Chondrocyte (in vitro differentiated cells): ENCODE measurements at places on chromosomes 5 and 9.

DNA sequence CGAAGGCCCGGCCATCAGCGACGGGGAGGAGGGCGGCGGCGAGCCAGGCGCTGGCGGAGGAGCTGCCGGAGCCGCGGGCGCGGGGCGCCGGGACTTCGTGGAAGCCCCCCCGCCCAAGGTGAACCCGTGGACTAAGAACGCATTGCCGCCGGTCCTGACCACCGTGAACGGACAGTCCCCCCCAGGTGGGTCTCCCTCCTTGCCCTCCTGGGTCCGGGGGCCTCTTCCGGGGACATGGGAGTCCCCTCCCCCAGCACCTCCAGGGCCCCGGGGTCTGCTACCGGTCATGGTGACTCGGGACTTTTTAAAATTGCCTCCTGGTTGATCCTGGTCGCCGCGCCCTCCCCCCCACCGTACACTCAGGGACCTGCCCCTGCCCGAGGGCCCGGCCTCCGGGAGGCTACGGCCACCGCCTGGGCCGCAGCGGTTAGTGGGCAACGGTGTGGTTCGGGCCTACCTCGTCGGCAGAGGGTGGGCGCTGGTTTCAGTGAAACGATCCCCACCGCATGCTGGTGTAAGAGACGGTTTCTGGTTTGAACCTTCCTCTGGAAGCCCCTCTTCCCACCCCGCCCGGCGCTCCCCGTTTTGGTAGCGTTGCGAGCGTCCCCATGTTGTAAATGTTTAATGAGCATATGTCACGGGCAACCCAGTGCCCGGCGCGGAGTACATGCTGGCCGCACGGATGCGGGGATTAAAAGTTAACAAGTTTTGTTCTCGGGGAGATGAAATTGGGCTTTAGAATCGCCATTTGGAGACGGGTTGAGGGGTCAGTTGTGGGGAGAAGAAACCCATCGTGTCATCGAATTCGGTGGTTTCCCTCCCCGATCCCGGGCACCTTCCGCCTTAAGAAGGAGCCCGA, 1.1 kb downstream of the LARP1 start:
- no peak for DNase-seq

- no peak for DNase-seq
Observed at GRCh38 chr5:125367702-125368101, 621.3 kb upstream of the ZNF608 start.

GRCh38 chr9:22240619-22241018, 206.0 kb upstream of the DMRTA1 start:
- no peak for DNase-seq

GRCh38 chr9:113416149-113416721, 5.7 kb downstream of the C9orf43 start:
- DNase-seq: no peak

DNA sequence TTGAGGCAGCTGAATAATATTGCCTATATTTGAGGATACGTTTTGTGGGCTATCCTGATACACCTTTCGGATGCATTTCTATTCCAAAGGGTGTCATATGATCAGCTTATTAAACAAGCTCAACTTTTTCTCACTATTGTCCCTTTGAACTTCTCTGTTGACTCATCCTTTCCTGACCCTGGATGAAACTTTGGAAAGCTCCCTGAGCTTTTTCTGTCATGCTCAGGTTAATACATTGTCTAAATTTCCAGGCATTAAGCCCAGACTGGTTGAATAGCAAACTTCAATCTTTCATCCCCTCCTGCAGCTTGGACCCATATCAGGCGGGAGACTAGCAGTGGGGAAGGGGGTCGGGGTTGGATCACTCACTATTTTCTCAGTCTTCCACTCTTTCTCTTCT, 104.9 kb upstream of the PTPN3 start:
- no peak for DNase-seq

DNA sequence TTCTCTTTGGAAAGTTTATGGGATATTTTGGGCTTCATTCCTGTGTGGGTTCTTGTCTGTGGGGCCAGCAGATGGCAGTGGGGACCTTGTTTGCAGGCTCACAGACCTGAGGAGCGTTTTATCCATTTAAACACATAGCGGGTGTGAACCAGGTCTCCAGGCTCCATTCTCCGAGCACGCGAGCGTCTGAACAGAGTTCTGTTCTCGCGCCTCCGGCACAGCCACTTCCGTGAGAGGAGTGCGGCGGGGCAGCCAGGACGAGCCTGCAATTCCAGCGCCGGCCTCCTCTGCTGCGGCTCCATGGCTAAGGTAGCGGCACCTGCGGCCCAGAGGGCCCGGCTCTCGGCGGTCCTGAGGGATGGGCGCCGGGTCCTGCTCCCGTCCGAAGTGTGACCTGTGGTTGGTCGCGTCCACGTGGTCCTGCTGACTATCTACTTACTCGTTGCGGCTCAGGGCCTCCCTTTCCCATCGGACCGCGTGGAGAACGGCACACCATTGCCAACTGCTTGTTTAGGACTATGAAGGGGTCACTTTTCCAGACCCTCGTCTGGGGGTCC, 7.3 kb downstream of the NRARP start:
- DNase-seq: no peak

GRCh38 chr9:107213561-107214028, 69.5 kb upstream of the RAD23B start:
- no peak for DNase-seq

DNA sequence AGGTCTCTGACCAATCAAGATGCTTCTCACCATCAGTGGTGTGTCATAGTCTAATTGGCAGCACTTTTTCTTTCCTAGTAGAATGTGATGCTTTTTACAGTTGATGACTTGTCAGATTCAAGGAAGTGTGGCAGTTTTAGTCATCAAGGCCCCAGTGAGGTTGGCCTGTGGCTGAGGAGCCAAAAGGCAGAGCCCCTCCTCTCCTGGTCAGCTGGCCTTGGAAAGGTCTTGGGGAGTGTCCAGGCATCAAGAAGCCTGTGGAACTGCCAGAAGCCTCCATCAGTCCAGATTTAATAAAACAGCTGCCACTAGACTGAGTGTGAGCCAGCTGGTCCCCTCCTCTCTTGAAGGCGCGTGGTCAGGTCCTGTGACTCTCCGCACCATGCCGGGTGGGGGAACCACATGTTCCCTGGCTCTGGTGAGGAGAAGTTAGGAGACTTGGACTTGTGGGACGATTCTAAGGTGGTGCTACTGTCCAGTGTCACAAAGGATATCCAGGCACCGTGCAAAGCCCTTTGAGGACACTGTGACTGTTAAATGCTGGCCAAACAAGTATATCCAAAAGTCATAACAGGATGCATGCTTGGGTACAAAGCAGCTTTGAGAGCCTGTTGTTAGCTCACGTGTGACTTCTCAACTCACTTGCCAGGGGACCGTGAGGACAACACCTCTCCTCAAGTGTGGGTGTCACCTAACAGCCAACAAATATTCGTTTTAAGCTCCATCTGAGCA, 6.1 kb upstream of the ANGPTL2 start:
- DNase-seq: no peak

DNA sequence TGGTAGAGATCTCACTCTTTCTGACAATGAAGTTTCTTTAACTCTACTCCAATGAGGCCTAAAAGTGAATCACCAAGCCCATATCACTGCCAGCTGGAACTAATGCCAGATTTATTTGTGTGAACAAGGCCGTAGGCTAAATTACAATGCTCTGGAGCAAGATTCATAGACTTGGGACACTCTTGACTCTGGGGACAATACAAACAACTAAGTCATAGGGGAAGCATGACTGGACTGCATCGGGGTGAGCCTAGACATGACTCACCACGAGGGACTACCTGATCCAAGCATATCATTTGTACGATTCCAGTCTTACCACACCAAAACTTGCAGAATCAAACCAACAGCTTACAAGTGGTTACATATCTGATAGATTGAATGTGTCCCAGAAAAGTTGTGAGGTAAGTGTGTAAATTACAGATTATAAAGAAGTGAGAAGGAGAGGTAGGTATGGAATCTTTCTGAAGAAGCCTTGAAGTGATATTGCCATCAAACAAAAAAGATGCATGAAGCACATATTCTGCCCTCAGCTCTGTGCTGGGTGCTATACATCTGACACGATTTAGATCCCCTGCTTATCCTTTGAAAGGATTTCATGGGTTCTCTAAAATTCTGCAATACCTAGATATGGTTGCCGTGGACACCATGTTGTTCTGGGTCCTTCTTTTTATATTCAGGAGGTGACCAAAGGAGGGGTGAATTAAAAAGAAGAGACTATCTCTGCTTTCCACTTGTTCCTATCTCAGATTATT, 199.3 kb upstream of the PDE4D start:
- no peak for DNase-seq

- DNase-seq: no peak
Observed at GRCh38 chr5:122297587-122298298, 14.3 kb upstream of the SNCAIP start.

GRCh38 chr9:72044095-72044494, 16.3 kb downstream of the C9orf57 start:
- no peak for DNase-seq

- DNase-seq: no peak
Observed at GRCh38 chr5:31453522-31453921, 78.4 kb downstream of the DROSHA start.

- no peak for DNase-seq
Observed at GRCh38 chr5:72507231-72507906, at the start of gene ZNF366. Gene ZNF366, minus strand, starts transcription at chr5:72507410. Its CDS starts 45,914 bp downstream, at chr5:72461496.

DNA sequence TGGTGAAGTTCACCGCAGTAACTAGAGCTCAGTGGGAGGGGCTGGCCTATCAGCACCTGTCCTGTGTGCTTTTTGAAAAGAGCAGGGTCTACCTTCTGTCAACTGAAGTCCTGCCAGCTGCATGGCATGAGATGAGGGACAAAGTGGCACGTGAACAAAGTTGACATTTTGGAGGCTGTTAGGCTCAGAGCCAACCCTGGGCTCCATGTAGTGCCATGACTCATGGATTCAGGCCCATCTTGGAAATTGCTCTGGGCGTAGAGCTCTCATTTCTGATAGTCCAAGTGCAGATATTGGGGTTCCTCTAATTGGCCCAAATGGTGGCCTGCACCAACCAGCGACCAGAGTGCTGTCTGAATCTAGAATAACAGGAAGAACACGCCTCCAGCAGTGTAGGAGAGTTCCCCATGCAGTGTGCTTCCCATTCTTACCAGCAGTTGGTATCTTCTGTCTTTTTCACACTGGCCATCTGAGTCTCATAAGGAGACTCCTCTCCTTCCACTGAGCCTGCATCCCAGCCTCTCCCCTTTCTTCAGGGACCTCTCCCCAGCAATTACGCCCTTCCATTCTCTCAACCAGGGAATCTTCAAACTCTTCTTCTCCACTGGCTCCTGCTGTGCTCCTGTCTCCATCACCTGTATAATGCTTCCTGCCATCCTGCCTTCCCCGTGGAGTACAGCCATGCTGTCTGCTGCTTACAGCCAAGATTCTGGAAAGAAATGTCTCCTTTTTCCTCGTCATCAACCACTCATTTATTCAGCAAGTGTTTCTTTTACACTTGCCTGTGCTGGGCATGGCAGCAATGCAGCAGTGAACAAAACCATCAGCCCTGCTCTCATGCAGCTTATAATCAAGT, 30.4 kb downstream of the IRF1 start:
- DNase-seq: no peak

- DNase-seq: peak; percentile 91
Observed at GRCh38 chr5:160118349-160119141, 705 bp downstream of the PWWP2A start.

- no peak for DNase-seq
Observed at GRCh38 chr5:179868541-179868940, 9.9 kb upstream of the MRNIP start.
